NCI-H1092 (cell line): ENCODE measurements at places on chromosomes 1 and 21.

- no peak for DNase-seq
Observed at GRCh38 chr1:58726581-58726980, 26.7 kb upstream of the MYSM1 start.

DNA sequence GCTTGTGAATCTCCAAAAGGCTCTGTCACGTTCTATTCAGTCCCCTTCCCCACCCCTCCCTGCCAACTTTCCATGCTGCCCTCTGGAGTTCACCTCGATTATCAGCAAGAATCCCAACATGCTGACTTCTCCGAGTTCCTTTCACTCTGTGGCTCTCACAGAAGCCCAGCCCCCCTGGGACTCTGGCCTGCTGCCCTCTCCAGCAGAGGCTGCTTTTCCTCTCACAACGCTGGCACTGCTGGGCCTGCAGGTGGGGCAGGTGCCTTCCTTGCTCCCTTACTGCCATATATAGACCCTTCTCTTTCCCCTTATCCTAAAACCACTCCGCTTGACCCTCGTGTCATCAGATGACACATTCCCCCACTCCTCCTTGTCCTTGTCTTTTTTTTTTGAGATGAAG is 10.2 kb upstream of the RNF186 start:
- no peak for DNase-seq

- DNase-seq = peak; percentile 6
Observed at GRCh38 chr1:214584805-214585766, 17.9 kb upstream of the CENPF start.

DNA sequence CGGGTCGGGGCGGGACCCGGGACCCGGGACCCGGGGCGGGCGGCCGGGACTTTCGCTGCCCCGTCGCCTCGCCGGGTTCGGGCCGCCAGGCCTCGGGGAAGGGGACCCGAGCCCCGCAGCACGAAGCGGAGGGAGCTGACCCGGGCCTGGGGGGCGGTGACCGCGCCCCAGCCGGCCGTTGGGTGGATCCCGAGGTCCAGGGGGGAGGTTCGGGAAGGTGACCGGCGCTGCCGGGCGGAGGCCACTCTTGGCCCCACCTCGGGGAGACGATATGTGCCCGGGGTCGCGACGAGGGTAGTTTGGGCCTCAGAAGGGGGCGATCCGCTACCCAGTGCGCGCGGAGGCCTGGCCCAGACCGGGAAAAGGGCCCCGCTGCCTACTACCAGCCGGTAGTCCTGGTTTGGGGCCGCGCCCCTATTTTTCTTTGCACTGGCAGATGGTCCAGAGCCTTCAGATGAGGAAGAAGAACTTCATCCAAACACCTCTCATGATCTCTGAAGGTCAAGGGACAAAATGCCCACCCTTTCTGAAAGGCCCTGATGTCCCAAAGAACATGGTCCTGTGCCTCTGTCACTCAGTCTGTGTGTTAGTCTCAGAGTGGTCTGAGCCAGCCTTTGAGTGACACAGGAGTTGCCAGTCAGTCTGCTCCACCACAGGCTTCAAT is 766 bp downstream of the AGO4 start:
- no peak for DNase-seq

DNA sequence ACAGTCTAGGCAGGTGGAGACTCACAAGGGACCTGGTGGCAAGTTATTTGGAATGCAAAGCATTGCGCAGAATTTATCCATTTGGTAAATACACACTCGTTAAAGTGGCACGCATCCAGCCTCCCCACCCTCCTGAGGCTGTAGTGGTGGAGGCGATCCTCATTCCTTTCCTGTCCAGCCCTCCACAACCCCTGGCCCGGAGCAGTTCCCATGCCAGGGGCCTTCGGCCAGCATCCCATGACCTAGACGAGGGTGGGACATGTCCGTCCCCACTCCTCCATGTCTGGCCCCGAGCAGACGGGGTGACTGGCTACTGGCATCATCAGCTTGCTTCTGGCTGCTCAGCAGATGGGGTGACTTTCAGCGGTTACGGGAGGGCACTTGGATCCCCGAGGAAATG is 281.5 kb upstream of the VAMP3 start:
- DNase-seq = no peak

DNA sequence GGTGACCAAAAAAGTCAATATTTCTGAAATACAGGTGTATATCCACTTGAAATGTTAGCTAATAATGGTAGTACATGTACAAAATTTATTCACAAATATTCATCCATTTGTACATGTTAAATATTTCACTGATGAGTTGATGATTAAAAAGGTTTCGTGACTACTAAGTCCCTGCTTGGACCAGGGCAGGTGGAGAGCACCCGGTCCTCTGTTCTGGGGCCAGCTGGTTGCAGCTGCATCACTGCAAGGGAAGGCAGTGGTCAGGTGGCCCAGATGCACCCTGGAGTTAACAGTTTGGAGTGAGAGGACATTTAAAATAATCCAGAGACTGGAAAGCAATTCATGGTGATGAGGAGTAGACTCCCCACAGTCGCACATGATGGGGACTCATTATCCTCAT is 141.2 kb downstream of the ZBTB18 start:
- no peak for DNase-seq

GRCh38 chr1:99281105-99281504 is 16.8 kb downstream of the PLPPR4 start:
- DNase-seq = no peak

DNA sequence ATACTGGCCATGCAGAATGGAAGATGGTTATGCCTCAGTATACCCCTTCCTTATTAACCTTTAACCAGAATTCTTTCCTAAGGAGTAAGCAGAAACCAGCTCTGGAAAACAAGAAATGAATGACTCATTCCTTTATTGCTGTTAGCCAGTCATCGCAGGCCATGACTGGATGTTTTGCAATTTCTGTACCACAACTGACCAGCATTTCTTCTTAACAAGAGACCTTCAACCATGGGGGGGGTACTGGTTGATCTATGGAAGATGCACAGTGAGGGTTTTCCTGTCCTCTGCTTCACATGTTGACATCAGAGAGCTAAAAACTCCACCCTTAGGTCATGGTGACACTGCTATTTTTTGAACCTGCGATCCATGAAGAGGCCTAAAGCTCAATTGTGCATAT is 28.0 kb upstream of the RNF2 start:
- no peak for DNase-seq

DNA sequence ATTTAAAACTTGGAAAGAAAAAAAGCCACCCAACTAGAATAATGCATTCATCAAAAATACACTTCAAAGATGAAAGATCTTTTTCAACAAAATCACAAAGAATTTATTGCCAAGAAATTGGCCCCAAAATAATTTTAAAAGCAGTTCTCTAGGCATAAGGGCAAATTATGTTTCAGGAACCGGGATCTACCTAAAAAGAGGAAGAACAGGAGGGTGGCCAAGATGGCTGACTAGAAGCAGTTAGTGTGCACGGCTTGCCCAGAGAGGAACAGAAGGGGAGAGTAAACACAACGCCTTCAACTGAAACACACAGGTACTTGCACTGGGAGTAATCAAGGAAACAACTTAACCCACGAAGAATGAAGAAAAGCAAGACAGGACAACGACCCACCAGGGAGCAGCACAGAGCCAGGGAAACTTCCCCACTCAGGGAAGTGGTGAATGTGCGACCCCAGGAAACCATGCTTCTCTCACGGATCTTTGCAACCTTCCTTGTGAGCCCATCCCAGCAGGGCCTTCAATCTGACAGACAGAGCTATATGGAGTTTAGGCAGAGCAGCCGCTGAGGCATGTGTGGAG is 46.1 kb downstream of the ACKR1 start:
- no peak for DNase-seq

DNA sequence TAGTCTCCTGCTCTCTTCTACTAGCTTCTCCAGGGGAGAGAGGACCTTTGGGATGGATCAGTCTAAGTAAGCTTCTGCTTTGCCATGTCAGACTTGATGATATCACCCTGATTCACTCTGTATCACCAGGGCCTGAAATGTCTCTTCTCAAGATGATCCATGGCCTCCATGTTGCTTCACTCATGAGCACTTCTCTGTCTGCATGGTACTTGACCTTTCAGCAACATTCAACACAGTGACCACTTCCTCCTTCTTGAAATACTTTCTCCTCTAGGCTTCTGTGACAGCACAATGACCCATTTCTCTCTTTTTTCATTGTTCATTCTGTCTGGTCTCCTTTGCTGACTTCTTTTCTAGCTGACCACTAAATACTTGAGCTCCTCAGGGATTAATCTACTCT is 35.3 kb upstream of the NGF start:
- no peak for DNase-seq

- no peak for DNase-seq
Observed at GRCh38 chr1:1431845-1432273, 3.6 kb upstream of the VWA1 start.

DNA sequence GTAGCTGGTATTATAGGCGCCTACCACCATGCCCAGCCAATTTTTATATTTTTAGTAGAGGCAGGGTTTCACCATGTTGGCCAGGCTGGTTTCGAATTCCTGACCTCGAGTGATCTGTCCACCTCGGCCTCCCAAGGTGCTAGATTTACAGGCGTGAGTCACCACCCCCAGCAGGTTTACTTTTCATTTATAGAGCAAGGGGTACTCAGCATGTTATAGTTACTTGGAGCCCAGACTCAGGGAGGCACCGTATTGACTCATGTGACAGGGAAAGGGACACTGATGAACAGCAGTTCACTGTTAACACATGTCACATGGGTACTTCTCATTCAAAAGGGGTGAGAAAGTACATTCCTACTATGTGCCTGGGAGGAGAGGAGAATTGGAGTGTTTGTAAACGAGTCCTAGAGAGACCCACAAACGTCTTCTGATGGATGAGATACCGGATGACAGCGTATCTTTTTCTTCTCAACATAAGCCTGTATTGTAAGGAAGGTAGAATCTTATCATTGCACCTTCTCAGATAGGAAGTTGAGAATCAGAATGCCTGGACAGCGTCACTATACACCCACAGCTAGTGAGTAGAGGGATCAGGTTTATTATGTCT is 510.0 kb downstream of the USP25 start:
- DNase-seq = no peak

DNA sequence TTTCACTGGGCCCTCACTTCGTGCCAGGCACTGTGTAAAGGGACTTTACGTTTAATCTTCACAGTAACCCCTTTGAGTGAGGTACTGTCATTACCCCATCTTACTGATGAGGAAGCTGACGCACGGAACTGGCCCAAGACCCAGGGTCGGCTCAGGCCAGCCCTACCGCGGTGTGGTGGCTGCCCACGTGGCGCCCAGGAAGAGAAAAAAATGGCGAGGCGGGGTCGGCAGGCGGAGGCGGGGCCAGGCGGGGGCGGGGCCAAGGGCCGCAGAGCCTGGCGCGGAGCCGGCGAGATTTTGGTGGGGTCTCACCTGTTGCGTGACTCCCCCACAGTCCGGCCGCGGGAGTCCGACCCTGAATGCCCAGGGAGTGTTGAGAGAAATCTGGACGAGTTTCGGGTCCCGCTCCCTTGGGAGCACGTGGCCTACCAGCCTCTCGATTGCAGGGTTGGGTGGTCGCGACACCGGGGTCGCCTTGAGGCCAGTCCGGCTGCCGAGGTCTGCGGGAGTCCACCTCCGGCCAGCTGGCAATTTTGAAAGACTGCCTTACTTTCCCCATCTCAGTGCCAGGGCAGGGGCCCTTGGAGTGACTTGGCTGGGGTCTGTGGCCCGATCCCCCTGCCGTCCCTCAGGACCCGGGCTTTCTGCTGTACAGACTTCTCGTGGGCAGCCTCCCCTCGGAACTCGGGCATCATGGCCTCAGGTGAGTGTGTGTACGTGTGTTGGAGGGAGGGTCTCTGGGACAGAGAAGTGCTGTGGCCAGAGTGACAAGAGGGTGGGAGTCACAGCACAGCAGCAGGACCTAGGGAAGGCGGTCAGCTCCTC is at the start of the genes AMPD2 and GNAT2:
Gene AMPD2, plus strand, starts transcription at position 262 of the 825 bp plus-strand sequence. CDS start 1,339 bp downstream, outside the sequence.
Gene GNAT2, minus strand, starts transcription at position 41 of the 825 bp plus-strand sequence. CDS start 6,746 bp downstream, outside the sequence.
- DNase-seq = peak; percentile 22

DNA sequence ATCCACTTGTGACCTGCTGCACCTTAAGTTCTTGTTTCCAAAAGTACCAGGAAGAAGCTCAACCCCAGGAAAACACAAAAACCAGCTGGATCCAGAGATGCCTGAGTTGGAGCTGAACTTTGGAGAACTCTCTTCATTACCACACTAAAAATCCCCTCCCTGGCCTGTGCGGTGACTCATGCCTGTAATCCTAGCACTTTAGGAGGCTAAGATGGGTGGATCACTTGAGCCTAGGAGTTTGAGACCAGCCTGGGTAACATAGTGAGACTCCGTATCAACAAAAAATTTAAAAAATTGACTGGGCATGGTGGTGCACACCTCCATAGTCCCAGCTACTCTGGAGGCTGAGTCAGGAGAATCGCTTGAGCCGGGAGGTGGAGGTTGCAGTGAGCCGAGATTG is 6.2 kb downstream of the MAP1LC3C start:
- no peak for DNase-seq

GRCh38 chr1:38872401-38873026 is 634 bp downstream of the MYCBP start:
- DNase-seq = no peak

GRCh38 chr1:154829062-154829461 is 41.0 kb downstream of the KCNN3 start:
- DNase-seq = no peak

DNA sequence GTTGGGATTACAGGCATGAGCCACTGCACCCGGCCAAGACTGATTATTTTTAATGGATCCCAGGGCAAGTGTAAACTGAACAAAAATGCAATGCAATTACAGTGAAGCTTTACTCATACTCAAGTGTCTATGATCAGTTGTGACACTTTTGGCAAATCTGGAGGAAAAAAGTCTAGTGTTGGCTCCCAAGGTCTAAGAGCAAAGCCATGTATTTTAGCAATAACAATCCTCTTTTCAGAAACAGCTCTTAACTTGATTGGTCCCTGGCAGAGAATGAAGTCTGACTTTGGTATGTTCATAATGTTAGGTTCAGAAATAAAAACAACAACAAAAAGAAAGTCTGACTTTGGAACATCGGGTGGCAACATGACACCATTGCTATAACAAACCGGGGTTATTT is 40.2 kb upstream of the C1orf53 start:
- DNase-seq = no peak

DNA sequence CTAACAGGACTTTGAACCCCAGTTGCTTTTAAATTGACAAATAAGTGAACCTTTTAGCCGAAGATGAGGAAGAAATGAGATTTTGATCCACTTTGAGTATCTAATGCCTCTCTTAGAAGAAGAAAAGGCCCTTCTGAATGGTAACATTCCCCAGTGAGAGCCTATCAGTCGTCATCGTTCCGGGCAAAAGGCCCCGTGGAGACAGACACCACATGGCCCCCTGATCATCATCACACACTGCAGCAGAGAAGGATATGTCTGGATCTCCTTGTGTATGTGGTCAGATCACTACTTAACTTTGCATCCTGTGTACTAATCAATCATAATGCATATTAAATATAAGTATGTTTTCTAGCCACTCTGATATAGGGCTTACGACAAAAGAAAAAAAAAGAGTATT is 87.3 kb upstream of the SMYD2 start:
- no peak for DNase-seq
